ENCODE measurements at places on chromosomes 7 and 10.

DNA sequence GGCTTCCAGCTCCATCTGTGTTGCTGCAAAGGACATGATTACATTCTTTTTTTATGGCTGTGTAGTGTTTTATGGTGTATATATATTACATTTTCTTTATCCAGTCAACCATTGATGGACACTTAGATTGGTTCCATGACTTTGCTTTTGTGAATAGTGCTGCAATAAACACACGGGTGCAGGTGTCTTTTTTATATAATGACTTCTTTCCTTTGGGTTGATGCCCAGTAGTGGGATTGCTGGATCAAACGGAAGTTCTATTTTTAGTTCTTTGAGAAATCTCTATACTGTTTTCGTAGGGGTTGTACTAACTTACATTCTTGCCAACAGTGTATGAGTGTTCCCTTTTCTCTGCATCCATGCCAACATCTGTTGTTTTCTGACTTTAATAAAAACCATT, 189.7 kb downstream of the ACTR3B start:
- DNase-seq = no peak

DNA sequence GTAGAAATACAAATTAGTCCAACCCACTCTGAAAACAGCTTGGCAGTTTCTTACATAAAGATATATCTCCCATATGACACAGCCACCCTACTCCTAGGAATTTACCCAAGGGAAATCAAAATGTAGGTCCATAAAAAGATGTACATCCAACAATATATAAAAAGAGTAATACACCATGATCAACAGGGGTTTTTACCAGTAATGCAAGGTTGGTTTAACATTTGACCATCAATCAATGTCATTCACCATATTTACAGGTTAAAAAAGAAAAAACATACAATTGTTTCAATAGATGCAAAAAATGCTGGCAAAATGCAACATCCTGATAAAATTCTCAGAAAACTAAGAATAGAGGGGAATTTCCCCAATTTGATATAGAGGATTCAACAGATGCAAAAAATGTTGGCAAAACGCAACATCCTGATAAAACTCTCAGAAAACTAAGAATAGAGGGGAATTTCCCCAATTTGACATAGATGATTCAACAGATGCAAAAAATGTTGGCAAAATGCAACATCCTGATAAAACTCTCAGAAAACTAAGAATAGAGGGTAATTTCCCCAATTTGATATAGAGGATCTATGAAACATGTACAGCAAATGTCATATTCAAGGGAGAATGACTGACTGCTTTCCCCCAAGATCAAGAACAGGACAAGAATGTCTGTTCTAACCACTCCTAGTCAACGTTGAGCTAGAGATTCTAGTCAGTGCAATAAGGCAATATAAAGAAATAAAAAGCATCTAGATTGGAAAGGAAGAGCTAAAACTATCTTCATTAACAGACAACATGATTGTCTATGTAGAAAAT, 13.7 kb downstream of the ADAP1 start:
- peak; percentile 45 for DNase-seq

DNA sequence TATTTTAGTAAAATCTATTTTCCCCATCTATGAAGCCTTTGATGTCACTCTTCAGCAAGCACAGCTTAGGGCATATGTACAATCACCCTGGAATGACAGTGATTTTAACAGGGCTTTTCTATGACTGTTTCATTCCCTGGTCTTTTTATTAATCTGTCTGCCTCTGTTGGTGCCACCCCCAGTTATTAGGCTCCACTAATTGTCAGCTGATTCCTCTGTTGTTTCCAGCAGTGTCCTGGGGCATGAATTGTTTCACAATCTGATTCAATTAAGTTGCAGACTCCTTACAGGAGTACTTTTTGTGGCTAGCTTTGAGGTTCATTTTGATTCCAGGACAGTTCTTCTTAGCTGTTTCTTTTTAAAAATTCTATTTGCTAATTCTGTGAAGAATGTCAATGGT, 38.6 kb downstream of the MYO3A start:
- DNase-seq = no peak

GRCh38 chr7:106610996-106611886, 49.7 kb downstream of the CCDC71L start:
- DNase-seq = peak; percentile 25

DNA sequence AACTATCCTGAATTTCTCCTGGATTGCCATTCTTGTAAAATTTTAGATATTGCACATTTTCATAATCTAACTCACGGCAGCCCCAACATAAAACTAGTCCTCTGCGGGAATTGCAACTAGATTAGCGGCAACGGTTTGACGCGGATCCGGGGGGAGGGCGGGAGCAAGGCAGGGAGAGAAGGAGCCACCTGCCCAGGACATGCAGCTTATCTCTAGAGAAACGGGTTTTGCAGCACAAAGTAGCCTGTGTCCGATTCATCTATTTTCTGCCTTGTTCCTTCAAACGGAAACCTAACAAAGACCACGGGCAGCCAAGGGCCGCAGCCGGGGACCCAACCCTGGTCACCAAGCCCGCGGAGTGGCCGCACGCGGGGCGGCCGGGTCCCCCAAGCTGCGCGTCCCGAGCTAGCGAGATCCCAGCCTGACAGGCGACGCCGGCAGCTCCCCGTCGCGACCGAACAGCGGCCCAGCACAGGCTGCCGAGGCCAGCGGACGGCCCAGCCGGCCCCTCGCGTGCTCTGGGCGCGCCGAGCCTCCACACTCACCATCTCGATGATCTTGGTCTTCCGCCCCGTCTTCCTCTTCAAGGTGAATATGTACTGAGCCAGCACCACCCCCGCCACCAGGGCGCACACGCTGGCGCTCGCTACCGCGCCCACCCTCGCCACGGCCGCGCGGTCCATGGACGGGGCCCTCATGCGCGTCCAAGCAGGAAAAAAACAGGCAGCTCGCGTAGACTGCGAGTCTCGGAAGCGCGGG, at the start of gene NT5C3A:
Gene NT5C3A (minus strand): TSS at position 754 of the 759 bp plus-strand sequence. CDS start 71 bp downstream, at position 683.
- DNase-seq = peak; percentile 70

DNA sequence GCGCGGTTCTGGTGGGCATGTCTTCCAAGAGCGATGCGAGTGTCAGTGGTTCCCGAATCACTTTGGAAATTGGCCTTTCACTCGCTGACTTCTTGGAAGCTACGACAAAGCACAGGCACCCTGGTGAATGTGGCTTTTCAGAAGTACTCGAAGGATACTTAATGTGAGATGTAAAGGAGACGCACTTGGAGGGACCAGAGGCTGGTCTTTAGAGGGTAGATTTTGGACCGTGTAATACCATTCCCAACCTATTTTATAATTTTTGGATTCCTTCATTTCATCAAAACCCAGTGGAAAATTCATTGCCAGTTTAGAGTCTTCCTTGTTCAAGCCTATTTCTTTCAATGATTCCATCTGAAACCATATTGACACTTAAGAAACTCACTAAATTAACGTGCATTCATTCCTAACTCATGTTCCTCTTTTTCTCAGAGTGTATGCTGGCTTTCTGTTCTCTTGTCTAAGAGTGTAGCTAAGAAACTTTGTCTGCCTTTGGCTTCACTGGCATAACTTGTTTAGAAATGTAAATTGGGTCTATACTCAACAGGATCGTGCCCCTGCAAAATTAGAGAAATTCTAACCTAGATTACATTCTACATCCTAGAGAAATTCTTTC, 645 bp upstream of the COPG2 start:
- DNase-seq = no peak

- no peak for DNase-seq
Observed at GRCh38 chr10:80538481-80539185, 931 bp downstream of the SH2D4B start.

- no peak for DNase-seq
Observed at GRCh38 chr7:154343778-154344412, 291.7 kb downstream of the DPP6 start.

GRCh38 chr7:112622159-112622715, 141.4 kb downstream of the LSMEM1 start:
- DNase-seq = no peak

DNA sequence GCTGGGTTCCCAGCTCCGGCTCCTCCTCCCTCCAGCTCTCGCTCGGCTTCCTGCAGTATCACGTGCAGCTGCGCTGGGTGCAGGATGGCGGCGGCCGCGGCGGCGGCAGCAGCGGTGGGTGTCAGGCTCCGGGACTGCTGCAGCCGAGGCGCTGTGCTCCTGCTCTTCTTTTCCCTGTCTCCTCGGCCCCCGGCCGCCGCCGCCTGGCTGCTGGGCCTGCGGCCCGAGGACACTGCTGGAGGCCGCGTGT, at the start of gene CNNM1:
Gene CNNM1 (plus strand): TSS at position 53 of the 250 bp plus-strand sequence. CDS start 32 bp downstream, at position 85.
- DNase-seq = peak; percentile 1

DNA sequence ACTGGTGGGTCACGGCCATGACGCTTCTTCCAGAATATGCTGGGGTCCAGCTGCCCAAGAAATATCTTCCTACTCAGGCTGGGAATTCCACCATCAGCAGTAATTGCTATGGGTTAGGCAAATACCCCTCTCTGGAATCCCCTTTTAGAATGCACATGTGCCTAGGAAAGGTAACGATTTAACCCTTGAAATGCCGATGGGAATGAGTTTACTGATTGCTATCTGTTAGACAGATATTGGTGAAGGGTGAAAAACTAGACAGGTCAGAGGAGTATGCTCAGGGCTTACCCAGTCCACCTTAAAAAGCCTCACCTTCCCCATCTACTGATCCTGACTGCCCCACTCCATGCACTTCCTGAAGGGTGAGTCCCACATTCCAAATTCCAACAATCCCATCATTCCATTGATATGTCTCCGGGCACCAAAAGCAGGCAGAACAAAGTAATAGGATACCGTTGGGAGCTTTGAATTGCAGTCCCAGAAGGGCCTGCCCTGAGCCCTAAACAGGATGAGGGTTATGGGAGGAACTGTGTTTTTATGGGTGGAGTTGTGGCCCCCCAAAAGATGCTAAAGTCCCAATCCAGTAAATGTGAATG, 59.3 kb downstream of the DLG5 start:
- DNase-seq = peak; percentile 89

DNA sequence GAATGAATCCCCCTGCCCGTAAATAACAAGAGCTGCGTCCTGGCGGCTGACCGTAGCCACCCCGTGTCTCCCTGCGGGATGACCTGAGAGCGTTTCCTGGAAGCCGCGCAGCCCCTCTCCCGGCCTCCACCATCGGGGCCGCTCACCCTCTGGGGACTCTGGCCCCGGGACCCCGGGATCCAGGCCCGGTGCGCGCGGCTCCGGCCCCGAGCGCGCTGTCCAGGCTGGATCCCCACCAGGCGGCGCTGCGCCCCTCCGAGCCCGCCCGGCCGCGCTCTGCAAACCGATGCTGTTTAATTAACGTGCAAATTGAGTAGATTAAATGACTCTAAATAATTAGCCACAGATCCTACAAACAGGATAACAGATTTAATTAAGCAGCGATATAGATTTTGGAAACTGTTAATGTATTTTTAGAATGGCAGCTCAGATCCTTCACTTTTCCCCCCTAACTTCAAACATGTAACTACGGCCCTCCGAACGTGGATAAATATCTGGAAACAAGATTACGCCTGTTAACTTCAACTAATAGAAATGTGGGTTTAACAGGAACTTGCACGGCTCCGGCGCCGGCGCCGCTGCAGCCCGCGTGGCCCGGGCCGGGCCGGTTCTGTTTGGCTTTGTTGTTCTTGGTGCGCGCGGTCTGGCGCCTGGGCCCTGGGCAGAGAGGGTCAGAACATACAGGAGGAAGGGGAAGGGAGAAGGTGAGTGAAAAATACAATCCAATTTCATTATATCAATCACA, 7.1 kb upstream of the UNCX start:
- DNase-seq = no peak

DNA sequence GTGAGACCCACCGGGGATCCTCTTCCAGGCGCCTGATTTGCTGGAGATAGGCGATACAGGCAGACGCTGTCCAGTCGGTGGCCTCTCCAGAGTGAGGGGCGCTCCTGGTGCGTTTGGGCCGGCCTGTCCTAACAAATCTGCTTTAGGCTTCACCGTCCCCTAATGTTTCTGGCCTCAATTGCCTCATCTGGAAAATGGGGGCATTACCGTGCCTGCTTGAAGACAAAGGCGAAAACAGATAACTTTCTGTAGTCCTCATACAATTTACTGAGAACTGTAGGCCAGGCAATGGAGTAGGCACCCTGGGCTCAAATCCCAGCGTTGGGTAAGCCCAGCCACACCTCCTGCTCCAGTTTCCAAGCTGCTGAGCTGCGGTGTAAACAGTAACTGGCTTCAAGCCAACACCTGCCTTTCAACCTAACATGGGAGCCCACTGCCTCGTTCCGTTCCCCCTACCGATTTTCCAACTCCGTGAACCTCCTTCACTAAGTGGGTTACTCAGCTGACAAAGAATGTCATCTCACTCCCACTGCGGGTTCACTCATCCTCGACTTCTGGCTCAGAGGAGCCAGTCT, 589 bp upstream of the ZFAND4 start:
- no peak for DNase-seq

GRCh38 chr10:128848810-128849209, 618.2 kb upstream of the MGMT start:
- no peak for DNase-seq

DNA sequence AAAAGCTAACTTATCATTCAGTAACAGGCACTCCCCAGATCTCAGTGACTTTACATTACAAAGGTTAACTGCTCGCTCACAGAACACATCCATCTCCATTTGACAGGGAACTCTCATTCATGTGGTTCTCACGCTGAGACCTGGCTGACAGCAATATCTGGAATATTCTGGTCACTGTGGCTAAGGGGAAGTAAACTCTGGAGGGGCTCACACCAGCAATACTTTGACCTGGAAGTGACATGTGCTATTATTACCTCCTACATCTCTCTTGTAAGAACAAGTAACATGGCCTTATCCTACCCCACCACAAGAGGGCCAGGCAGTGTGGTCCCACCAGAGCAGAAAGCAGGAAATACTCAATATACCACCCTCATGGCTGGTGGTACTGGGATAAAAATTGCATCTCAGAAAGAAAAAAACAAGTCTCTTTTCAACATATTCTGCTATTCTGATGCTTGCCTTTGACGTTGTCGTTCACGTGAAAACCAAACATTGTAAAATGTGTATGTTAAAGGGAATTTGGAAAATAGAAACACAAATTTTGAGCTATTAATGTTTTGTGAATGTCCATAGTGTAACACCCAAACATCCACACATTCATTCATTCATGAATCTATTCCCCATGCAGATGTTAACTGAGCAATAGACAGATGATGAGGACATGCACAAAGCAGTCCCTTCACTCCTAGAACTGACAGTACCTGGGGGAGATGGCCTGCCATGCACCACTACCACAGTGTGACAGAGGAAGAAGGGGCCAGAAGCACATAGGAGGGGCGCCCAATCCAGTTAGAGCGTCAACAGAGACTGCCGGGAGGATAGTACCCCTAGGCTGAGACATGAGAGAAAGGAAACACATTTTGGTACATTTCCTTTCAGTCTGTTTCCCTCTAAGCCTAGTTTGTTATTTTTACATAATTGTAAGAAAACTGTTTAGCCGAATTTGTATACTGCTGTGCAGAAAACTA, 166.0 kb upstream of the SP4 start:
- DNase-seq = peak; percentile 35

DNA sequence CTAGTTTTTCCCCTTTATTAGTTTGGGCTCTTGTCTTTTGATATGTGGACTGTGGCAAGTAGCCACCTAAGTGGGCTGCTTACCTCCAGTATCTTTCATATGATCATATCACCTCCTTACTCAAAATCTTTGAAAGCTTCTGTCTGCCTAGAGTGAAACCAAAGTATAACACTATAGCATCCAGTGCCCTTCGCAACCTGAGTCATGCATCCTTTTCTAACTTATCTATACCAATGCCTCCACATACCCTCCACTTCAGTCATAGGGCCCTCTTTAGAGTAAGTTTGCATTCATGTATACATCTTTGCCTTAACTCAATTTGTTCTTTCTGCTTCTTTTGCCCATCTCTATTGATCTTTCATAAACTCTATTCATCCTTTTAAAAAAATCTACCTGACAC, 15.7 kb upstream of the MACC1 start:
- DNase-seq = no peak
